Mesendoderm (in vitro differentiated cells): ENCODE measurements at places on chromosomes 5 and 9.

DNA sequence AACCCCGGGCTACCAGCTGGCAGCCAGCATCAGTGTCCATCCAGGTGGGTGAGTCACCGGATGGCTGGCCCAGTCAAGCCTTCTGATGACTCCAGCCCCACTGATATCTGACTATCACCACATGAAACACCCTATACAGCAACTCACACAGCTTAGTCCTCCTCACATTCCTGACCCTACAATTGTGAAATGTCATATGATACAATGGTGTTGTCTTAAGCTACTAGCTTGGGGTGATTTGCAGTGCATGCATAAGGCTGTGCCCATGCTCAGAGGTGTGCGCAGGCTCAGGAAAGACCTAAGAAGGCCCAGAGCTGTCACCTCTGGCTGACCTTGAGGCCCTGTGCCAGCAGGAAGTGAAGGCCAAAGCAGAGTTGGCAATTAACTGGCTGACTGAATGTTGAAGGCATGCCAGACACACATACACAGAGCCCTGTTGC lies 21.5 kb upstream of the SEMA4D start:
- DNase-seq = no peak

DNA sequence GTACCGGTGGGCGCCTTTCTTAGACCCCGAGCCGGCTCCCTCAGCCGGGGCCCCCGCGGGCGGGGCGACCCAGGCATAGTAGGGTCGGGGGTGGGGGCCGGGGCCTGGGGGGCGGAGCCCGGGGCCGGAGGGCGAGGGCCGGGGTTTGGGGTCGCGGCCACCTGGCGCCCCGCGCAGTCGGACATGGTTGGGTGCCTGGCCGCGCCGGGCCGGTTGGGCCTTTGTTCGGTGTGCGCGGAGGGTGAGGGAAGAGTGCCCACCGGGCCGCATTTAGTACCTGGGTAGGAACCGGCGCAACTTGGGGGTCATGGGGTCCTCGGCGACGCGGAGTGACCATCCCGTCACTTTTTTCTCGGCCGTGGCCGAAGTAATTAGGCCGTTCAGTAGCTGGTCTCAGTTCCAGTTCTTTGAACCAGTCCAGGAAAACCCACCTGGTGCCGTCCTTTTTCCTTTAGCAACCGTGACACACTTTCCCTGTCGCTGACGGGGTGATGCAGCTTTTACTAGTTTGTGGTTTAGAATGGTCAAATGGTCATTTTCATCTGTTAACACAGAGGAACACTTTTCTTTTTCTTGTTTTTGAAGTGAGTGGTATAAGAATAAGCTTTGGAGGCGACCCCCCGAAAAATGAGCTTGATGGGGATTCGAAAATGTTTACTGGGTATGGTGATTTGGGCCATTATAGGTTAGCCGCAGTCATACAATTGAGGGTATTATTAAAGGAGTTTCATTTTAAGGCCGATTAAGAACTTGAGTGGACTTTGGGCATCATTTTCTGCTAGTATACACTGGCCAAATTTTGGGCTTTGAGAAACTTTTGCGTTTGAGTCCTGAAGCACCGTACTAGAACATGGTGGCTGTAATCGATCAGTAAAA lies 589 bp downstream of the CKS2 start:
- DNase-seq = no peak

DNA sequence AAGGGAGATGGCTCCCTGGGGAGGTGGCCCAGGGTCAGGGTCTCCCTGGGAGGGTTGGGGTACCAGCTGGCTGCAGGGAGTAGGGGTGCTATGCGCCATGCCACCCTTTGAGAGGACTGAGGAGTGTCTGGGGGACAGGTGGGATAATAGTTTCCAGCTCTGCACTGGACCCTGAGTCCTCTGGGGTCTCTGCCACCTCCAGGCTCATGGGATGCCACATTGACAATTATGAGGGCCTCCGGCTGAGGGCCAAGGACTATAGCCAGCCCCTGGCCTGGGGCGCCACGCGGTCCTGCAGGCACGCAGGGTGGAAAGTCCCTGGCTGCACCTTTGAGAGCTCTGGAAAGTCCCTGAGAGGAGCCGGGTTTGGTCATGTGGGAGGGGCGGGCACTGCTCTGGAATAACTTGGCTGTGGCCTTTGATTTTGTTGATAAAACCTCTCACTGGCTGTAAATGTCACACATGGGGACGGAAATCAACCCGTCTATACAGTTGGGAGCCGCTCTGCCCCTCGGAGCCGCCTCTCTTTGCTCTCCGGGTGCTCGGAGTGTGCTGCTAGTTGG lies 16.0 kb downstream of the TRAF2 start:
- no peak for DNase-seq

- DNase-seq = no peak
These were observed 556.6 kb upstream of the TUSC1 start for GRCh38 chr9:26234865-26235264.

DNA sequence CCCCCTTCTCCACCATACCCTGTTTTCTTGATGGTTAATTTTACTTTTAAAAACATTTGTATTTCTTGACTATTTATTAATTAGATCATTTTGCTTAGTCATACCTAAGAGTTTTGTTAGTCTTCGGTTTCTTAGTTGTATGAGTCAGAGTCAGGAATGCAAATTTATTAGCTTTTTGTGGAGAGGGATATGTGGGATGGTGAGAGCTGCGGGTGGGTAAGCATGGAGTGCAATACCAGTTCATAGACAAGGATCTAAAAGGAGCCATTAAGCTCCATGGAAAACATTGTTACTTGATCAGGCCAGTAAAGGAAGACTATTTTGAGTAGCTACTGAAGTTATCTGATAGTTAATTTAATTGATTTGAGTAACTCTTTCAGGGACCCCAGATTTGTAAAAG lies 77.5 kb downstream of the ZSWIM6 start:
- peak; percentile 82 for DNase-seq

- no peak for DNase-seq
These were observed 155.2 kb downstream of the GAS1 start for GRCh38 chr9:86792136-86792535.
